ENCODE measurements at places on chromosomes 1 and 21.

DNA sequence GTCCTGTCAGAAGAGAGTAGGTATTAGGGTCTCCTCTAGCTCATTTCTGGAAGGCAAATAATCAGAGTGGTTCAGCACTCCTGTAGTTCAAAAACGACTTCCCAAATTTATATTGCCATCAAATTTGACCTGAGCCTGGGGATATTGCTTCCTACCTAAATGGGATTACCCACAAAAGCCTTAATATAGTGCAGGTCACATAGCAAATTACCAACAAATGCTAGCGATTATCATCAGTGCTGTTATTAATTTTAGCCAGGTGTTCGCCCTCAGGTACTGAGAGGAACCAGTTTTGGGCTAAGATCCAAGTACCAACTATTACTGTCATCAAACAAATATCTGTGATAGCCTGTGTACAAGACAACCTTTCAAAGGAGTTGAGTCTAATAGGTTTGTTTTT lies 661.8 kb upstream of the PTBP2 start:
- no peaks in the 10 kb centered on the region for H3K4me1 ChIP-seq
- H3K36me3 ChIP-seq, result no peaks in the 10 kb centered on the region
- no peaks in the 10 kb centered on the region for H3K27me3 ChIP-seq

DNA sequence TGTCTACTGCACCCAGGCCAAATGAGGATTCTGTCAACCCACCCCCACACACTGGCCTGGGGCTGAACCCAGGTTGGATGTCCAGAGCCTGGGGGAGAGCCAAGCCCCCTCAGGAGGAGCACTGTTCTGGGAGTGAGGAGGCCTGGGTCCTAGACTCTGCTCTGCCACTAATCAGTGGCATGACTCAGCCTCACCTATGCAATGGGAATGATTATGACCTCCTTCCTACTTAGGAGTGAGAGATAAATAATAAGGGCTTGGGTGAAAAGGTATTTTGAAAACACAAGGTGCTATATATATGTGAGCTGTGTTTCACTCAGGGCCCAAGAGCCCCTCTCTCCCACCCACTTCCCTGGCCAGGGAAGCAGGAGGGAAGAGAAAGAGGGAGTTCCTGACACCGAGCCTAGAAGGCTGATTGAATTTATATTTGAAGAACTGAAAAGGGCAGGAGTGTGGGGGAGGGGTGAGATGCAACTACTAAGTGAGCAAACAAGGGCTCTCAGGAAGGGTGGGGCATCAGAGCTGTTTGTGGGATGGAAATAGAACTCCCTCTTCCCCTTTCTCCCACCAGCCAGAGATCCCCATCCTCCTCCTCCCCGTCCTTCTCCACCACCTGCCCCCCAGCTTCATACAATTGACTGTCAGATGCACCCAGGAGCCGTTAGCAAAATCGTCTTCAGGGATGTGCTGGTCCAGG lies 8.2 kb downstream of the IGSF9 start:
- DNase-seq, result no peak
- H3K27me3 ChIP-seq, result no peaks in the 10 kb centered on the region
- no peak overlapping the region for H3K27ac ChIP-seq
- H3K4me1 ChIP-seq, result peaks cover 43% of the 10 kb centered on the region

- H3K4me1 ChIP-seq, result peaks cover 49% of the 10 kb centered on the region
- peak overlapping the region; percentile 78 for H3K27ac ChIP-seq
- no peaks in the 10 kb centered on the region for H3K27me3 ChIP-seq
- peaks cover 9% of the 10 kb centered on the region for H3K36me3 ChIP-seq
Observed at GRCh38 chr1:19390166-19390850, 78.2 kb downstream of the SLC66A1 start.

GRCh38 chr1:62336638-62336994 lies 17.4 kb upstream of the KANK4 start:
- no peak for DNase-seq
- no peaks in the 10 kb centered on the region for H3K36me3 ChIP-seq
- no peak overlapping the region for H3K27ac ChIP-seq
- no peak overlapping the region for H3K4me3 ChIP-seq

DNA sequence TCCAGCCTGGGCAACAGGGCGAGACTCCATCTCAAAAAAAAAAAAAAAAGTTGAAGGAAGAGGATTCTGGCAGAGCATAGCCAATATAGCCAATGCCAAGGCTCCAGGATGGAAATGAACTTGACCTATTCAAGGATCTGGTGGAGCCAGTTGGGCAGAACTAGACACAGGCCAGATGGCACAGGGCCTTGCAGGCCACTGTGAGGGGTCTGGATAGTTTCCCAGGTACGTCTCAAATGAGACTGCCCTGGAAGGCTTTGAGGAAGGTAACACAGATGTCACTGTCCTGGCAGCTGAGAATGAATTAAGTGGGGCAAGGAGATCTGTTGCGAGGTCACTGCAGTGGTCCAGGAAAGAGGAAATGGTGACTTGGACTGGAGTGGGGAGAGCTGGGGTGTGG lies 12.0 kb upstream of the ARHGEF19 start:
- H3K36me3 ChIP-seq, result no peaks in the 10 kb centered on the region
- H3K4me1 ChIP-seq, result no peaks in the 10 kb centered on the region
- H3K4me3 ChIP-seq, result no peak overlapping the region

- peaks cover 7% of the 10 kb centered on the region for H3K4me1 ChIP-seq
- H3K36me3 ChIP-seq, result peaks cover 3% of the 10 kb centered on the region
- peak overlapping the region; percentile 53 for H3K4me3 ChIP-seq
- H3K27me3 ChIP-seq, result no peaks in the 10 kb centered on the region
- no peak for DNase-seq
Observed at GRCh38 chr1:95233319-95233736, 682 bp upstream of the RWDD3 start.

DNA sequence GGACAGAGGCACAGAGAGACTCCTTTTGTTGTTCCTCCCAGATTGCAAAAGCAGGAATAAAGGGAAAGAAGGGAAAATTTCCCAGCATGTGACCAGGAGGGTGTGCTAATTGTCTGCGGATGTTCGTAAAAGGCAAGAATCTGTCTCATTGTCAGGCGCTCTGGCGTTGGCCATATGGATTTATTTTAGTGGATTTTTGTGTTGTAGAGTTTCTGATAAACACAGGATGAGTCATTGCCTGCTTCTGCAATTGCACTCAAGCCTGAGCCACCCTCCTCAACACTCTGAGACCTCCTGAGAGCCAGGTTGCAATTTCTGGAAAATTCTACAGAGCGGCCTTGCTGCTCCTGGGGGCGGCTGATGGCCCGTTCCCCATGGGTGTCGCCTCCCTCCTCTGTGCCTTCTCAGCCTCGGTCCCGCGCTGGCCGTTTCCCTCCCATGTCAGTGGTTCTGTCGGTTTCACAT lies 227.7 kb downstream of the KAZN start:
- H3K4me1 ChIP-seq, result peaks cover 6% of the 10 kb centered on the region
- no peak overlapping the region for H3K4me3 ChIP-seq
- DNase-seq, result peak; percentile 32
- no peaks in the 10 kb centered on the region for H3K36me3 ChIP-seq
- H3K27me3 ChIP-seq, result no peaks in the 10 kb centered on the region
- no peak overlapping the region for H3K27ac ChIP-seq

DNA sequence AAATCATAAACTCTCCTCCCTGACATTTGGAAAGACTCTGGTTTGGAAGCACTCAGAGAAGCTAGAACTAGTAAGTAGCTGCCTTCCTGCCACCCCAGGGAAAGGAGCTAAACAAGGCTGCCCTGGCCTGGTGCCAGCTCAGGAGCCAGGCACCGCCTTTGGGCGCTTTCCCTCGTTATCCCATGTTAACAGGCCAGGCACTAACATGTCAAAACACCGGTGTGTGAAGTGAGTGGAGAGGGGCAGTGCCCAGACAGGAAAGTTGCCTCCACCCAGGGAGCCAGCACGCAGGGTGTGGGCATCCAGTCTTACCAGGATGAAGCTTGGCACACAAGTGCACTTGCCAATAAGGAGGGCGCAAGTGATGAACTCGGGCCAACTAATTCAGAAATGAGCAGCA lies 346.8 kb downstream of the RRAGC start:
- no peak overlapping the region for H3K27ac ChIP-seq
- H3K4me1 ChIP-seq, result no peaks in the 10 kb centered on the region
- no peaks in the 10 kb centered on the region for H3K36me3 ChIP-seq
- peaks cover 7% of the 10 kb centered on the region for H3K27me3 ChIP-seq
- no peak for DNase-seq

DNA sequence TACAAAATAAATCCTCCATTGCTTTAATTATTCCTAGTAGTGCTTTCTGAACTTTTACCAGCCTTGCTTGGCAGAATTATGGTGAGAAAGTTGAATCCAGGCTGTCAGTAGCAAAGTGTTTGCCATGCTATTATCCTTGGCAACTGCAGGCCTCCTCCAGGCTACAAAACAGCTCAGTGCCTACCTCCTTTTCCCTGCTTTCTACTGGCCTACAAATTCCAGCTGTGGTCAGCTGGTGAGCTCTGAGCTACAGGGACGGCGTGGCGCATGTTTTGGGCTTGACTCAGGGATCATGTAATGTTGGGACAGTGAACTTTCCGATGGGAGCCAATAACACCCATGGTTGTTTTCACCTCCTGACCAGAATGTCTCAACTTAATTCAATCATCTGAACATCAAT lies 456.1 kb upstream of the ADAMTS5 start:
- H3K27ac ChIP-seq, result no peak overlapping the region
- H3K4me1 ChIP-seq, result no peaks in the 10 kb centered on the region
- no peaks in the 10 kb centered on the region for H3K27me3 ChIP-seq

- H3K27ac ChIP-seq, result no peak overlapping the region
- H3K4me3 ChIP-seq, result no peak overlapping the region
- H3K27me3 ChIP-seq, result no peaks in the 10 kb centered on the region
- no peaks in the 10 kb centered on the region for H3K4me1 ChIP-seq
Observed at GRCh38 chr1:51063121-51063520, 38.9 kb upstream of the C1orf185 start.

- no peak overlapping the region for H3K27ac ChIP-seq
- peaks cover 6% of the 10 kb centered on the region for H3K4me1 ChIP-seq
- H3K36me3 ChIP-seq, result no peaks in the 10 kb centered on the region
- H3K27me3 ChIP-seq, result no peaks in the 10 kb centered on the region
- H3K4me3 ChIP-seq, result no peak overlapping the region
Observed at GRCh38 chr1:58922302-58923089, 138.6 kb upstream of the JUN start.

DNA sequence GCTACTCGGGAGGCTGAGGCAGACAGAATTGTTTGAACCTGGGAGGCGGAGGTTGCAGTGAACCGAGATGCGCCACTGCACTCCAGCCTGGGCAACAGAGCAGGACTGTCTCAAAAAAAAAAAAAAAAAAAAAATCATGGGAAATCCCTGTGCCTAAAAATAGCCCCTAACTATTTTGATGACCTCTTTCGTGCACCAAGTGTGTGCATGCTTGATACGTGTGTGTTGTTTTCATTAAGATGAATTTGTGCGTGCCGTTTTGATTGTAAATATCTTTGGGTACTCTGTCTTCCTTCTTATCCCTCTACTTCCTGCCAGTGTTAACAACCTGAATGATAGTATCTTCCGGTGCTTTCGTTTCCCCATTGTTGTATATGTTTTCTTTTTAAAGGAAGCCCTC lies 9.8 kb downstream of the CACYBP start:
- no peak overlapping the region for H3K27ac ChIP-seq
- H3K36me3 ChIP-seq, result peaks cover 40% of the 10 kb centered on the region
- no peak overlapping the region for H3K4me3 ChIP-seq
- no peaks in the 10 kb centered on the region for H3K27me3 ChIP-seq

GRCh38 chr21:42463861-42464515 lies 32.0 kb downstream of the RSPH1 start:
- H3K4me1 ChIP-seq, result peaks cover 41% of the 10 kb centered on the region
- no peaks in the 10 kb centered on the region for H3K36me3 ChIP-seq
- peak overlapping the region; percentile 36 for H3K4me3 ChIP-seq
- DNase-seq, result peak; percentile 90

GRCh38 chr1:220425852-220426251 lies 102.1 kb upstream of the MARK1 start:
- no peaks in the 10 kb centered on the region for H3K27me3 ChIP-seq
- no peaks in the 10 kb centered on the region for H3K4me1 ChIP-seq
- DNase-seq, result no peak
- H3K36me3 ChIP-seq, result no peaks in the 10 kb centered on the region
- H3K27ac ChIP-seq, result no peak overlapping the region

GRCh38 chr21:45228656-45229240 lies 58.9 kb downstream of the POFUT2 start:
- DNase-seq, result no peak
- no peak overlapping the region for H3K27ac ChIP-seq
- no peaks in the 10 kb centered on the region for H3K27me3 ChIP-seq
- no peaks in the 10 kb centered on the region for H3K36me3 ChIP-seq
- peaks cover 2% of the 10 kb centered on the region for H3K4me1 ChIP-seq
- no peak overlapping the region for H3K4me3 ChIP-seq

- DNase-seq, result no peak
- H3K27ac ChIP-seq, result no peak overlapping the region
- H3K4me3 ChIP-seq, result no peak overlapping the region
- no peaks in the 10 kb centered on the region for H3K4me1 ChIP-seq
- H3K36me3 ChIP-seq, result no peaks in the 10 kb centered on the region
- peaks cover 10% of the 10 kb centered on the region for H3K27me3 ChIP-seq
Observed at GRCh38 chr1:14607295-14607694, 8.8 kb downstream of the KAZN start.

DNA sequence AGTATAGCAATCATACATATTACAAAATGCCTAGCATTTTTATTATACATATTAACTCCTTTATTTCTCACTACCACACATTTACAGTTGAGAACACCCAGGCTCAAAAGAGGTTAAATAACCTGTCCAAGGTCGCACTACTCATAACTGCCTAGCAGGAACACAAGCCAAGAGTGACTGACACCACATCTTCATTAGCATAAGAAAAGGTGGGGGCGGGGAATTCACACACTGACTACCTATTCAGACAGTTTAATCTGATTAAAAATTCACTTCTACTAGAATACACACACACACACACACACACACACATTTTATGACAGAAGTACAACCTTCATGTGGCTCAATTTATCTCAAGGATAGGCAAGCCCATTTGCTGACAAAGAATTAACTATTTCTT lies 77.8 kb upstream of the CACHD1 start:
- H3K27ac ChIP-seq, result no peak overlapping the region
- no peak for DNase-seq
- no peak overlapping the region for H3K4me3 ChIP-seq
